Activated CD4-positive, alpha-beta T cell treated with anti-CD3 and anti-CD28 coated beads, Interleukin-2, amount 50 U/mL, for 16 hours (primary cell): ENCODE measurements at places on chromosomes 2 and 18.

DNA sequence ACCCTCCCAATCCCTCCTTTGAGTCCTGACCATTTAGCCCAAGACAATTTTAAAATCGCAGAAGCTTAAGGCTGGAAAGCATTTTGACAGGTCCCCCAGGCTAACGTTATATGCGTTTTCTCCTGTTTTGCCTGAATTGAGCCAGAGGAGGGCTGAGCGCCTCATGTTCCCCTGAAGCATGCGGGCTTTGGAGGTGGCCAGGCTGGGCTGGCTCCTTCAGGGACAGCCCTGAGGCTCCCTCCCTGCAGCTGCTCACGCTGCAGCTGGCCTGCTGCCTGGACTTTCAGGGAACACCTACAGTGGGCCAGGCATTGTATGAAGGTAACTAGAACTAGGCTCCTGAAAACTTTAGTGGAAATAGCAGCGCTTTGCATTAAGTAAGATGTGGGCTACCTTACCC, 179.2 kb downstream of the ACKR3 start:
- DNase-seq, result no peak

- no peak for DNase-seq
These were observed 81.9 kb downstream of the ADCYAP1 start for GRCh38 chr18:986552-986951.

DNA sequence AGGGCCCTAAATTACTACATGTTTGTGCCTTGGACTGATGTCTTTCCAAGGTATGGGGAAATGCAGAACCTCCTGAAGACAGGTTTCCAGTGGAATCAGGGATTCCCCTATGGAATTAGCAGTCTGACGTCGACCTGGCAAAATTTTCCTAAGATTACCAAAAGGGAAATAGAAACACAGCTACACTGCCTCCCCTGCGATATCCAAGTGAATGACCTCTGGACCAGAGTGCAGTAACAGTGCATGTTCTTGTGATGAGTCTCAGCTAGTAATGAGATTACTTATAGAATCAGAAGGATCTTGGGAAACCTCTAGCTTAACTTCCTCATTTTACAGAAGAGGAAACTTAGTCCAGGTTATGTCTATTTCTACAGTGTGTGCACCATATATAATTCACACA, 21.3 kb upstream of the CHST9 start:
- DNase-seq, result no peak

- no peak for DNase-seq
These were observed 57.2 kb upstream of the RNU4ATAC start for GRCh38 chr2:121473512-121473911.
